Keratinocyte (primary cell): ENCODE measurements at places on chromosomes 6 and 20. TPM values are rescaled to one million over a fixed set of nuclear protein-coding genes. Genes with fewer than 3 reads are reported as not detected.
A peak's percentile ranks its signal among the peaks of the same experiment; 100 is the strongest.

The LHFPL5 gene
- not detected in 3 replicates for polyA plus RNA-seq

The RHAG gene
- polyA plus RNA-seq: 0.05 TPM in 1 of 3 replicates, not detected in the others

The SLC25A27 gene
- 2.7 to 11.5 TPM (median 10.4 TPM) in 3 replicates for polyA plus RNA-seq

The CST4 gene
- not detected in 3 replicates for polyA plus RNA-seq

The GSTA1 gene
- polyA plus RNA-seq: not detected in 3 replicates

The KHDC1L gene
- polyA plus RNA-seq: 0.10 TPM in 1 of 3 replicates, not detected in the others

The BEND6 gene
- 0.77 to 1.0 TPM (median 0.77 TPM) in 3 replicates for polyA plus RNA-seq

The CST2 gene
- not detected in 3 replicates for polyA plus RNA-seq

The PRRT1 gene
- polyA plus RNA-seq: 0.09 to 0.17 TPM (median 0.09 TPM) in 3 replicates

The SLC17A2 gene
- not detected in 3 replicates for polyA plus RNA-seq

The ENPP1 gene
- polyA plus RNA-seq: 0.22 to 0.34 TPM (median 0.22 TPM) in 3 replicates

The EYA4 gene
- 0.01 to 0.05 TPM in 2 of 3 replicates, not detected in the other for polyA plus RNA-seq

The PARD6B gene
- polyA plus RNA-seq: 1.4 to 2.0 TPM (median 1.4 TPM) in 3 replicates

The DNAAF9 gene
- 8.8 to 9.8 TPM (median 9.2 TPM) in 3 replicates for polyA plus RNA-seq

The RSPO3 gene
- not detected in 3 replicates for polyA plus RNA-seq

The MDFI gene
- polyA plus RNA-seq: 60.1 to 104 TPM (median 76.2 TPM) in 3 replicates

The ENPP3 gene
- not detected in 3 replicates for polyA plus RNA-seq

The MEI4 gene
- 0.01 TPM in 2 of 3 replicates, not detected in the other for polyA plus RNA-seq

DNA sequence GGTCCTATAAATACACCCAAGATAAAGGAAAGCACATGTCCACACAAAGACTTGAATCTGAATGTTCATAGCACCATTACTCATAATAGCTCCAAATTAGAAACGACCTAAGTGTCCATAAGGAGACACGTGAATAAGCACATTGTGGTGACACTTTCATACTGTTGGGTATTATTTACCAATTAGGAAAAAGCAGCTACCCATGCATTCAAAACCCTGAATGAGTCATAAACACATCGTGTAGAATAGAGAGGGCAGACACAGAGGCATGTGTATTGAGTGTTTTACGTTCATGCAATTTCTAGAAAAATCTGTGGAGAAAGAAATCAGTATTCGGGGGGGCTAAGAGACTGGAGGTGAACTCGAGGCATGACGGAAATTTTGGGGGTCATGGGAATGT lies 396.7 kb downstream of the THBS2 start:
- no peak for DNase-seq

GRCh38 chr20:44247586-44248409 lies 690 bp downstream of the GDAP1L1 start:
- no peak for DNase-seq

DNA sequence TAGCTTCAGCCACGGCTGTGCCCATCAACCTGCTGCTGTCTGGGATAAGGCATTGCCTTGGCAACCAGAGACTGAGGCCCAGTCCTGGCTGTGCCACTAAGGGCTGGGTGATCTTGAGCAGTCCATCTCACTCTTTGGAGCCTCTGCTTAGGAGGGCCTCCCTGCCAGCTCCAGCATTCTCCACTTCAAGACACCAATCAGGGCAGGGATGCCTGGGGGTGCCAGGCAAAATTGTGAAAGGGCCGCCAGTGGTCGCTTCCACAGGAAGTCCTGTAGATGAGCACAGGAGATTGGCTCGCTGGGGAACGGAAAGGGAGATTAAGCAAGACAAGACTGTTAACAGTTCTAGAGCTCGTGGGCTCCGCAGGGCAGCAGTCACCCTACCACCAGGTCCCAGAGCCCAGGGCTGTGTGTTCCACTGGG lies at the start of gene RAB44:
RAB44 (plus strand) TSS at position 346 of the 423 bp plus-strand sequence. CDS start 6,410 bp downstream, outside the sequence.
- DNase-seq: no peak

- DNase-seq: no peak
Measured at GRCh38 chr6:56403745-56404144, 156.4 kb upstream of the COL21A1 start.

- DNase-seq: no peak
Measured at GRCh38 chr6:26521600-26522391, 16.4 kb upstream of the HMGN4 start.

GRCh38 chr20:24389686-24390085 lies 79.7 kb upstream of the SYNDIG1 start:
- DNase-seq: no peak

DNA sequence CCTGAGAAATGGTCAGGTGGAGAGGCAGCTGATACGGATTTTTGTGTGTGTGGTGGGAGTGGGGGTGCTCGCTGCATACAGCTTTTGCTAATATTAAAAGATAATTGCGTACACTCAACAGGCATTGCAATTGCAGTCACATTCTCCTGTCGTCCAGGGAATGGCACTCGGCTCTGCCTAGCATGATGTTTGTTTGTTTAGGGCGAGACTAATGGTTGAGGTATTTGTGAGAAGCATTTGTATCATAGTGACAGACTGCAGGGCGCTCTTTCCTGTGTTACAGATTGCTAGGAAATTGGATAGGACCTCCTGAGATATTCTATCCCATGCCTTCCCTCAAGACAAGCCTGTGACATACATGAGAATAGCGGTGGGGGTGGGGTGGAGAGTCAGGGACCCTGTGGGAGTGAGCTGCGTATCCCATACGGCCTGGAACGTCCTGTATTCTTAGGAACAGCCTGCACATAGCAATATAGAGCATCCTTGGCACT lies 207.4 kb downstream of the SOX4 start:
- no peak for DNase-seq

DNA sequence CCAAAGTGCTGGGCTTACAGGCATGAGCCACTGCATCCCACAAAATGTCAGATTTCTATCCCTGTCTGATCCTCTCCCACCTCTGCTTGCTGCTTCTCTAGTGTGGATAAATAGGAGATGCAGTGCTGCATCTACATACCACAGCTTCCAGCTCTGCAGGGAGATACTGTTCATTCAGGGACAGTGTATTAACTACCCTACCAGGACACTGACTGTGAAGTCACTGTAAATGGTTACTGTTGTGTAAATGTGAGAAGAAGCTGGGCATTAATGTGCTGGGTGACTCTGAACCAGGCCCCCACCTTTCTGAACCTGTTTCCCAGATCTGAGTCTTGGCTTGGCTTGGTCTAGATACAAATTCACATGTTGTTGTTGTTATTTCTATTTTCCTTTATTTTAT lies 488.6 kb upstream of the SULF2 start:
- DNase-seq: no peak

DNA sequence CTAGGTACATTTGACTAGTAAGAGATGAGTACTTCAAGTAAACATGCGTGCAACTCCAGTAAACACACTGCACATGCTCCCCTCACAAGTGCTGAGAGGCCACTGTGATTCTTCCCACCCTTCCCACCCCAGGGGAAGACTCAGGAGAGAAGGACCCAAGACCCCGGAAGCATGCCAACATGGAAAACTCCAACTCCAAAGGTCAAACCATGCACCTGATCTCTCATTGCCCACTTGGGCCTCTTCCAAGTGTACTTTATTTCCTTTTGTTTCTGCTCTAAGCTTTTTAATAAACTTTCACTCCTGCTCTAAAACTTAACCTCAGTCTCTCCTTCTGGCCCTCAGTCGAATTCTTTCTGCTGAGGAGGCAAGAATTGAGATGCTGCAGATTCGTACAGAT lies 78.5 kb downstream of the CD83 start:
- no peak for DNase-seq

DNA sequence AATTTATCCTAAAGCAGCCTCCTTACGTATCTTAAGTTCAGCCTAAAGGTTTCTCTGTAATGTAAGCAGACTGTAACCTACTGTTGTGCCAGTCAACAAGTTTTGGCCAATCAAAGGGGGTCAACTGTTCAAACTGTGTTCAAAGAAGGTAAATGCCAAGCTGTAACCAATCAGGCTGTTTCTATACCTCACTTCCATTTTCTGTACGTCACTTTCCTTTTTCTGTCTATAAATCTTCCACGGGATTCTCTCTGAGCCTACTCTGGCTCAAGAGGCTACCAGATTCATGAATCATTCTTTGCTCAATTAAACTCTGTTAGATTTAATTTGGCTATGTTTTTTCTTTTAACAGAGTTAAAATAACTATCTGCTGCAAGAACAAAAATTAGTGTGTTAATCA lies 5.1 kb upstream of the CALHM6 start:
- no peak for DNase-seq

GRCh38 chr6:48747471-48747870 lies 636.5 kb upstream of the PTCHD4 start:
- DNase-seq: no peak

- DNase-seq: no peak
Measured at GRCh38 chr6:71072508-71072907, 115.6 kb upstream of the B3GAT2 start.

GRCh38 chr20:56373942-56374341 lies 15.2 kb downstream of the FAM210B start:
- peak; percentile 74 for DNase-seq

- DNase-seq: no peak
Measured at GRCh38 chr6:139144490-139145085, 9.7 kb downstream of the HECA start.

GRCh38 chr20:7500231-7500663 lies 440.0 kb downstream of the HAO1 start:
- no peak for DNase-seq

DNA sequence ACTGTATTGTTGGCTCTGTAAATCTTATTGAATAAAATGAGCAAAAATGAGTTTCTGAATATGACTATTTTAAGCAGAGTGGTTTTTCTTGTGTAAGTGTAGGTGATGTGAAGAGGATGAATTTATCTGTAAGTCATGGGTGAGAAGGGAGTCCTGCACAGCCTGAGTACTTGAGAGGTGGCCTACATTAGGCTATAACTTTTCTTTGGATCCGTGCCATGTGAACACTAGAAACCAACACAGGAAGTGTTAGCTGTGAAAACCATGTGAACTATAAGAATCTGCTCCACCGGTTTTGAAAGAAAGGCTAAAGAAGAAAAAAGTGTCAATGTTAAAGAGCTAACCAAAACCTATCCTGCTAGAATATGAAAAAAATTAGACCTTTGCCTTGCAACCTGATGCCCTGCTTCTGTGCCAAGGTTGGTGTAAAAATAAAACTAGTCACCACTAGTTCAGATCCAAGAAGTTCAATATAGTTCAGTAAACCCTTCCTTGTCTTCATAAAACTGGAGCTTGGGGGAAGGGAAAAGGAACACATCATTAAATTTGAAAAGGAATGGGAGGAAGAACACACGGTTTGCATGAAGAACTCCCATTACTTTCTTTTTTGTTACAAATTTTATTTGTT lies 21.3 kb downstream of the PLCB1 start:
- DNase-seq: no peak

DNA sequence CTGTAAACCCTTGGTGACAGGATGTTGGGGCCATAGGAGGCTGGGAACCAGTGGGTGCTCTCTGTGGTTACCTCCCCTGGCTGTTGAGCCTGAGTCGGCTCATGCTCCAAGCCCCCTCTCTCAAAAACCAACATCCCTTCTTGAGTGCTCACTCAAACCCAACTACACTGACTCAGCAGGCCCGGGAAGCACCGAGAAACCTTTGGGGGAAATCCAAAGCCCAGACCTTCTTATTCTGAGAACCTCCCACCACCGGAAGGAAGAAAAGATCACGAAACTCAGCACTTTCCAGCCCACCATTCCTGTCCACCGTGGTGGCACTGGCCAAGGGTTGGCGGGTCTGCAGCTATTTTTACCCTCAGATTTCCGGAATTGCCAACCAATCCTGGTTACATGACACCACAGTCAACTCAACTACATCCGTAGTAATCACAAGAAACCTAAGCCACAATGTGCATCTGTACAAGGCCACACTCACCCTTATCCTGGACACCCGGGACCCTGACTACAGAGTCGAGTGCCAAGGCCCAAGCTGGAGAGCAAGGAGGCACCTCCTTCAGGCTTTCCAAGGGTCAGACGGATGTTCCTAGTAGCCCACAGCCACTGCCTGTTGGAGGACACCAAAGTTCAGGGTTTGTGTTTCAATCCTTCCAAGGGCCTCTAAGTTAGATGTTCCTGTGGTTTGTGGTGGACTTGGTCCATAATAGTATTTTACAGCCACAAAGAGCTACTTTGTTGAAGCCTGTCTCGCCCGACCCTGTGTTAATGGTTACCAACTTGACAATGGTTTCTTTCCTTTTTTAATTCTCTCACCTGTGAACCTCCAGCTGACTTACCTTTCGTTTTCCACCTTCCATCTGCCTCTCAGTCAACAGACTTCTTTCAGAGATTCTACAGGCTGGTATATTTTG lies 317.0 kb downstream of the CDC5L start:
- DNase-seq: no peak

- DNase-seq: no peak
Measured at GRCh38 chr20:64217539-64218221, 37.9 kb upstream of the PCMTD2 start.

- no peak for DNase-seq
Measured at GRCh38 chr20:24580855-24581254, 111.4 kb downstream of the SYNDIG1 start.

GRCh38 chr6:116282698-116283097 lies 3.0 kb upstream of the TSPYL1 start:
- no peak for DNase-seq

- DNase-seq: peak; percentile 56
Measured at GRCh38 chr6:12222405-12223366, 67.5 kb upstream of the EDN1 start.

- no peak for DNase-seq
Measured at GRCh38 chr6:37078814-37079213, 73.4 kb downstream of the FGD2 start.

- DNase-seq: no peak
Measured at GRCh38 chr6:6609450-6609849, 20.9 kb downstream of the LY86 start.

DNA sequence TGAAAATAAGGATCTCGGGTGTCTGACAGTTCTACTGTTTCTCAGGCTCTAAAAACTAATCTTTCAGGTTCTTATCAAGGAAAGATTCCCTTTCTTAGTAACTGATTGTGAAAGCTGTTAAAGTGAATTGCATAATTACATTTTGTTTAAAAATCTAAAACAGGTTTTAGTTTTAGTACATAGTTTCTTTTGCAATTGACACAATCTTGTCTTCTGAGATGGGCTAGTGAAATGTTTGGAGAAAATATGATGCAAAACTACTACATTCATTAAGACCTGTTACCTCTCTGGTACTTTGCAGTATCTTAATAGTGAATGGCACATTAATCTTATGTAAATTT lies 298.4 kb downstream of the UTRN start:
- no peak for DNase-seq

GRCh38 chr6:17525637-17526036 lies 74.5 kb upstream of the FAM8A1 start:
- no peak for DNase-seq

DNA sequence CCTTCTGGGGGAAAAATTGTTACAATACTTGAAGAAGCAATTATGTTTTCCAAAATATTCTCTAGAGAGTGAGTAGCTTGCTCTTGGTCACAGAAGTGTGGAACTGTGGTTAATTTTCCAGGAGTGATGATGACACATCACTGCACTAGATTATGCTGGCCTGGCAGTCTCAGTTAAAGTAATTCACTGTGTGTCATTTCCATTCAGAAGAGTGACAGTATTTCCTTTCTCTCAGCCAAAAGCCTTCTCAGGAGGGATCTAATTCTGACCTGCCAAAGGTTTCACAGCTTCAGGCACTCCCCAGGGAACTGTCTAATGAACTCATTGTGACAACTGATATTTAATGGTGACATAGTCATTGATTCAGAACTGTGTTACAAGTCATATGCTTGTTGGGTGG lies 517.5 kb downstream of the TBC1D32 start:
- DNase-seq: no peak
